ENCODE measurements at places on chromosomes 7 and 10. TPM values are rescaled to one million over a fixed set of nuclear protein-coding genes. Genes with fewer than 3 reads are reported as not detected.

- peak; percentile 26 for DNase-seq
Observed at GRCh38 chr10:102396317-102396650, 779 bp downstream of the NFKB2 start.

DNA sequence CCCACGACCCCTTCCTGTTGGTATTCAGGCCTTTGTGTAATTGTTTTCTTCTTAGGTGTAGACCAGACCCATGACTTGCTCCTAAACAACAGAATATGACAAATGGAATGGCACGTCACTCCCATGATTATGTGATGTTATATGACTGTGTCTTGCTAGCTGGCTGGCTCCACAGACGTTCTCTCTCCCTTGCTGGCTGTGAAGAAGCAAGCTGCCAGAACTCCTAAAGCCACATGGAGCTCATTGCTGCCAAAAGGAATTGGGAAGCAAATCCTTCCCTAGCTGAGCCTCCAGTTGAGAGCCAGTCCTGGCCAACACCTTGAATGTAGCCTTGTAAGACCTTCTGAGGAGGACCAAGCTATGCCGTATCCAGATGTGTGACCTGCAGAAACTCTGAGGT is 74.2 kb downstream of the RAB18 start:
- DNase-seq: no peak

DNA sequence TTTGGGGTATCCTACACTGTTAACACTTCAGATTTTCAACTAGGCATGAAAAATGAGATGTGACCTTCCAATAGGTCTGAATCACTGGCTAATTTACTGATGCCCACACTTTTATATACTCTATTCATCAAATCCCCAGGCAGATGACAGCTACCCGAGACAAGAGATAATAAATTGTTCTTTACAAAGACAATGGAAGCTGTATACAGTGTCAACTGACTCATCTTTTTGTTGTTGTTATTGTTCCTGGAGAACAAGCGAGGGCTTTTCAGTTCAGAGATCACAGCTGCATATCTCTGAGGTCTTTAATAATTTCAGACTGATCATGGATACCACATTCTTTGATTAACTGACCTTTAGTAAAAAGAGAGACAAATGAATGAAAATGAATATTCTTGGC is 228.9 kb downstream of the SDHAF3 start:
- DNase-seq: no peak

GRCh38 chr10:89563861-89564478 is 28.6 kb upstream of the SLC16A12 start:
- DNase-seq: no peak

GRCh38 chr7:39043531-39043930 is 65.8 kb downstream of the POU6F2 start:
- no peak for DNase-seq

- DNase-seq: no peak
Observed at GRCh38 chr7:46191776-46192175, 270.7 kb upstream of the IGFBP3 start.

- no peak for DNase-seq
Observed at GRCh38 chr7:43372676-43373355, 210.1 kb upstream of the STK17A start.

DNA sequence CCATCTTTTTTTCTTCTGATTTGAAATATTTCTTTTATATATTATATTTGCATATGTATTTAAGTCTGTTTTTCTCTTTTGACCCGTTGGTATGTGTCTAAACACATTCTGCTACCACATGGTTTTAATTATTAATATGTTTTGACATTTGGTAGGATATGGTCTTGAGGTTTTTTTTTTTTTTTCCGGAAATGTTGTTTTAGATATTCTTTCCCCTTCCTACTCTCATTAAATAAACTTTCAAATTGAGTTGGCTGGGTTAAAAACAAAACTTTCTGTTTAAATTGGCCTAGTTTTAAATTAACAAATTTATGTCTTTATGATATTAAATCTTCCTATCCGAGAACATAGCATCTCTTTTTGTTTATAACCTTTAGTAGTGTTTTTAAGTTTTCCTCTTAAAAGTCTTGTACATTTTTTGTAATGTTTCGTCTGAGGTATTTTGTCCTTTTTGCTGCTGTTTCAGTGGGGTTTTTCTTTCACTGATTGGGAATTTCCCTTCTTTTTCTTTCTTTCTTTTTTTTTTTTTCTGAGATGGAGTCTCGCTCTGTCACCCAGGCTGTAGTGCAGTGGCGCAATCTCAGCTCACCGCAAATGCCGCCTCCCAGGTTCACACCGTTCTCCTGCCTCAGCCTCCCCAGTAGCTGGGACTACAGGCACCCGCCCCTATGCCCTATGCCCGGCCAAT is 25.4 kb downstream of the STAM start:
- DNase-seq: no peak

DNA sequence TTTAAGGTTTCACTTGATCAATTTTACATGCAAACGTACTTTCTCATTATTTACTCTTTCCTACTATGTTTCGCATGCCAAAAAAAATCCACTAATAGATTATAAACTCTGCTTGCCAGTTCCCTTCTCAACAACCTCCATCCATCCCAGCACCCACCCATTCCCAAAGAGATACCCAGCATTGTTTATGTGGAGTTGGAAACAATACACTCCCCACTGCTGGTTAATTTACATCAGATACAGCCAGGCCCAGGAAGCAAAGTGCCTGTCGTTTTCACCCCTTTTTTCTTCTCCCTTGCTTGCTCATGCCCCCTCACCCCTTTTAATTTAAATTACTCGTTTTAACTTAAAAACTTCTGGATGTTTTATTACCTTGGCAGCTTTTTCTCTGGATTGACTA is 59.9 kb downstream of the HIBADH start:
- DNase-seq: no peak

- no peak for DNase-seq
Observed at GRCh38 chr10:80356989-80357850, 639 bp downstream of the DYDC2 start.

GRCh38 chr7:116150588-116150987 is 59.8 kb upstream of the TES start:
- DNase-seq: no peak

- DNase-seq: peak; percentile 62
Observed at GRCh38 chr10:30587522-30588031, 42.0 kb downstream of the LYZL2 start.

ASIC3 gene
- total RNA-seq: 6.5 TPM

ZRANB1 gene
- 24.2 TPM for total RNA-seq

TRIM73 gene
- total RNA-seq: 0.94 TPM

HKDC1 gene
- total RNA-seq: not detected

WNT8B gene
- not detected for total RNA-seq

Measured in Right ventricle myocardium superior (tissue), 1 donor.